ENCODE measurements at places on chromosomes 16 and 17.

- DNase-seq = no peak
Observed at GRCh38 chr17:54259476-54259875, 436.7 kb downstream of the KIF2B start.

- peak; percentile 57 for DNase-seq
Observed at GRCh38 chr16:11546608-11547061, 40.1 kb downstream of the LITAF start.

GRCh38 chr17:56718515-56718914 lies 115.2 kb downstream of the C17orf67 start:
- DNase-seq = no peak

DNA sequence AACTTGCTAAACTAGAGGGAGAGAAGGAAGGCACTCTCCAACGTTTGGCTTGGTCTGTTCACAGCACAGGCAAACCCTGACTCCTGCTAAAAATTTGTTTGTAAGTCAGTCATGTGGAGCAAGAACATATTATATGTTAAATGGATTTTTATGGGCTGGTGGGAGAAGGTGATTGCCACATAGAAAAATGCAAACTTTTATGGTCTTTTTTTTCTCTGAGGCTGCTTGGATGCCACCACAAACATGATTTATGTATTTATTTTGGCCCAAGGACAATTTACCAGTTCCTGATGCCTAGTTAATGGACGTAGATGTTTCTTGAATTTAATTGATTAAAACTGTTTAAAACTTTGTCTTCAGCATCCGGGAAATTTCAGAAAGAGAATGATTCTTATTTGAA lies 274.2 kb upstream of the MYOCD start:
- no peak for DNase-seq

GRCh38 chr16:65958086-65958485 lies 408.4 kb upstream of the CDH5 start:
- no peak for DNase-seq
